ENCODE measurements at places on chromosomes 11 and 22.

DNA sequence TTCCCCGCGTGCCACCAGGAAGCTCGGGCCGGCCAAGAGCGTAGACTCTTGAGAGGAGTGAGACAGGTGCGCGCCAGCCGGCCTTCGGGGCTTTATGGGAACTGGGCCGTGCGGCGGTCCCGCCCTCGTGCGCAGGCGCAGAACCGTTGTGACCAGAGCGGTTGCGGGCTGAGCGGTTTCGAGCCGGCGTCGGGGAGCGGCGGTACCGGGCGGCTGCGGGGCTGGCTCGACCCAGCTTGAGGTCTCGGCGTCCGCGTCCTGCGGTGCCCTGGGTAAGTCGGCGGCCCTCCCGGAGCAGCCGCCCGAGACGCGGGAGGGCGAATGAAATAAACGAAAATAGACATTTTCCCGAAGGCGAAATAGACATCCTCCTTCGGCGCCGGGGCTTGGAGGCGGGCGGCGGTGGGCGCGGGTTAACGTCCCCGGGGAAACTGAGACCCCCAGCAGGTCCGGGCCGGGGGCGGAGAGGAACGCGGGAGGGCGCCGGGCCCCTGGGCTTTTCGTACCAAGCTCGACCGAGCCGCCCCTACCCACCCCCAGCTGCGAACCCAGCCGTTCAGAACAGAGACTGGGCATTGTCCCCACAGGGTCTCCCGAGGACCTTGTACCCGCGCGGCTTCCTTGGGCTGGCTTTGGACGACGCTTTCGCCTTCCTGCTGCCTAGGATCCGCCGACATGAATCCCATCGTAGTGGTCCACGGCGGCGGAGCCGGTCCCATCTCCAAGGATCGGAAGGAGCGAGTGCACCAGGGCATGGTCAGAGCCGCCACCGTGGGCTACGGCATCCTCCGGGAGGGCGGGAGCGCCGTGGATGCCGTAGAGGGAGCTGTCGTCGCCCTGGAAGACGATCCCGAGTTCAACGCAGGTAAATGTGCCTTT is at the start of gene ASRGL1:
TSS of gene ASRGL1 (plus strand) at position 146 of the 879 bp plus-strand sequence. CDS start at position 676, 530 bp downstream.
- DNase-seq, result peak; percentile 27

GRCh38 chr11:95570845-95571244 is 218.7 kb downstream of the FAM76B start:
- no peak for DNase-seq

- no peak for DNase-seq
Measured at GRCh38 chr11:60396799-60397198, 540 bp downstream of the MS4A14 start.

GRCh38 chr11:75816561-75817239 is 1.7 kb downstream of the UVRAG start:
- no peak for DNase-seq

GRCh38 chr22:49979587-49980264 is 19.2 kb downstream of the PIM3 start:
- DNase-seq, result no peak

DNA sequence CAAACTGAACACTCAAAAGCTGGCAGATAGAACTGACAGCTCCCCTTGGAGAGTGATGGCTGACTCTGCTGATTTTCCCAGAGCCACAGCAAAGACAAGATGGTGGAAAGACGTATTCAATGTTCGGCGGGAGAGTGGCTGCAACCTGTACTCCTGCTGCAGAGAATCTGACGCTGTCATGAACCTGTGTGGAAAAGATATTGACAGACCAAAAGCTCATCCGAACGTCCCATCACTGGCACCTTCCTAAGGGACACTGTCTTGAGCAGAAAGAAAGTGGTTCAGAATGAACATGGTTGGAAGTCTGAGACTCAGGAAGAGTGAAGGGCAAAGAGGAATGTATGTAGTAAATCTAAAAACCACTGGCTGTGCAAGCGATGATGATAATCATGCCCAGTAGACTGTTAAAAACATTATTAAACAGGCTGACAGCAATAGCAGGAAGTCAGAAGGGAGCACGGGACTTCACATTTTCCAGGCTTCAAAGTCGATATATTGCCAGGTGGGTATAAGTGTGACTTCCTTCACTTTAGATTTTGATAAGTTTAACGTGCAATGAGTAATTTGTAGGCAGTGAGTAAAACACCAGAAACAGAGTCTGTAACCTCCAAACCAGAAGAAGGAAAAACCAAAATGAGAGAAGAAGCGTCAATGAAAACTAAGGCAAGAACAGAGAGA is 6.2 kb upstream of the IL17REL start:
- DNase-seq, result no peak

- peak; percentile 89 for DNase-seq
Measured at GRCh38 chr11:65366340-65366773, 11.8 kb downstream of the TIGD3 start.

DNA sequence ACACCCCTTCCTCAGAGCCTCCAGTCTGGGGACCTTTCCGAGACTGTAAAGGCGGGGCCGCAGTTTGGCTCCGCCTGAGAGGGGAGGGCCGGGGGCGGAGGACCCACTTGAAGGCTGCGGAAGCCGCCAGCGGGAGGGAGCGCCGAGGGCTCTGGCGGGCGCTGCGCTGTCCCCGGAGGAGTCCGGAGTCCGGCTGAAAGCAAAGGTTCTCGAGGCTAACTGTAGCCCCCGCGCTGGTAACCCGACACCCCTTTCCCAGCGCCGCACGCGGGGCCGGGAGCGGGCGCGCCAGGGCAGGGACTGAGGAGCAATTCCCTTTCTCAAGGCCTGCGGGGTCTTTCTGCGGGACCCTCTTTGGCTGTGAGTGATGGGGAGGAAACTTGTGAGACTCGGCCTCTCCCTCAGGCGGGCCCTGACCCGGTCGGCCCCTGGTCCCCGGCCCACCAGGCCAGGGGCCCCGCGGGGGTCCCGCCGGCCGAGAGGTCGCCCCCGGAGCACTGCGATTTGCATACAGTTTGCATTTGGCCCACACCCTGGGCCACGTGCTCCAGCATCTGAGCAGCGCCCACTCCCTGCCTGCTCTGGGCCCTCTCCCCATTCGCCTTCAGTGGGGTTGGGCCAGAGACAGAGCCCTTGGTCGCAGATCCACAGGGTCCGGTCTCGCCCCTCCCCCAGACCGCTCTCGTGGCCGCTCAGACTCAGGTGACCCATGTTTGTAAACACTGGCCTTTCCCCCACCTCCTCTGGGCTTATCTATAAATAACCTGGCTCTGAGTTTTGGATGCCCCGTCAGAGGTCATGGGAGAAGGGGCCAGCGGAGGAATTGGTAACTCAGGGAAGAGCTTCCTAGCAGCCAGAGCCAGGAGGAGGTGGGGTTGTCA is 519 bp upstream of the ART5 start:
- peak; percentile 71 for DNase-seq

- DNase-seq, result peak; percentile 48
Measured at GRCh38 chr11:16346975-16347374, 9.4 kb downstream of the SOX6 start.

GRCh38 chr11:104093426-104094280 is 57.2 kb downstream of the DDI1 start:
- no peak for DNase-seq
